Activated T-cell treated with anti-CD3 and anti-CD28 coated beads, Interleukin-2, amount 50 U/mL, for 24 hours (primary cell): ENCODE measurements at places on chromosomes 11 and 22.

DNA sequence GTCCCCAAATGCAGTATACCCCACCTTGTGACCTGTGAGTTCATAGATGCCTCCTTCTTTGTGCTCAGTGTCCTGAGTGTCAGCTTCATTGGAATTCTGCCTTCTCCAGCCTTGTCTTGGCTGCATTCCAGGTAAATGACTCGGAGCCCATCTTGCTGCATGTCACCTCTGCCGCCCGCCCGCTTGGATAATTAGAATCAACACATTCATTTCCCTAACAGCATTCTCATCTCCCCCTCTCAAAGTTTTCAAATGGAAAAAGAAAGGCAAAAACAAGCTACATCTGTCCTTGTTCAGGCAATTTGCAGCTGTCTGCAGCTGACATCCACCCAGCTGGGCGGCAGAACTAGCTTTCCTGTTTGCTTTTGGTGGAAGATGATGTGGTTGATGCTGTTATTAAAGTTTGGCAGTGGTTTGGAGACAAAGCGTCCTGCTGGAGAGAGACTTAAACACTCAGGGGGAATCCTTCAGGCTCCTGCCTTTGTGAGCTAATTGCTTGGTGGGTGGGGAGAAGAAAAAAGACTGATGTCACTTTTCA lies 198.8 kb upstream of the SEZ6L start:
- DNase-seq: no peak

GRCh38 chr11:120228794-120229384 lies 11.1 kb upstream of the POU2F3 start:
- no peak for DNase-seq

DNA sequence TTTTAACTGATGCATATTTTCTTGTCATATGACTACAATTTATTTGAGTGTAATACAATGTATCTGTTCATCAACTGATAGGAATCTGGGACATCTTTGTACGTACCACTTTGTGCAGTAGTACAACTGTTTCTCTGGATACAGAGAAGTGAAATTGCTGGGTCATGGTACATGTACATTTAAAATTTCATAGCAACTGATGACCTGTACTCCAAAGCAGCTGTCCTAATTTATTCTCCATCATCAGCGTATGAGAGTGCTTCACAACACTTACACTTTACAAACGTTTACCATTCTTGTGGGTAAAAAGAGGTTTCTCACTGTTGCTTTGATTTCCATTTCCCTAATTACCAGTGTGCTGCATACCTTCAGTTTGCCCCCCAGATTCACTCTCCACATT lies 552.8 kb upstream of the CADM1 start:
- DNase-seq: no peak

GRCh38 chr11:117597071-117597470 lies 199.9 kb downstream of the DSCAML1 start:
- peak; percentile 50 for DNase-seq

DNA sequence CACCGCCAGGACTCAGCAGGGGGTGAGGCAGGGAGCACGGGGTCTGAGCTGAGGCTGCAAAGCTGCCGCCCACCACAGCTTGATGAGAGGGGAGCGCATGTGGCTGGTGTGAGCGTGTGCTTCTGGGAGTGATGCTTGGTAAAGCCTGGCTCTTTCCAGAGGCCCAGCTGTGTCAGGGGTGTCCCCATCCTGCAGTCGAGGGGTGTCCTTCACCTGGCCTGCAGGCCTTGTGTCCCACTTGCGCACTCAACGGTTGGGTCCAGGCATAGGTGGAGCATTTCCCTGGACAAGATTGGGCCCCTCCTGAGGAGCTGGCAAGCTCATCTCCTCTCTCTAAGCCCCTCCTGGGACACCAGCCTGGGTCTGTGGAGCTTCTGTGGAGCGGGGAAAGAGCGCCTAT lies 273.9 kb downstream of the TBC1D22A start:
- no peak for DNase-seq

DNA sequence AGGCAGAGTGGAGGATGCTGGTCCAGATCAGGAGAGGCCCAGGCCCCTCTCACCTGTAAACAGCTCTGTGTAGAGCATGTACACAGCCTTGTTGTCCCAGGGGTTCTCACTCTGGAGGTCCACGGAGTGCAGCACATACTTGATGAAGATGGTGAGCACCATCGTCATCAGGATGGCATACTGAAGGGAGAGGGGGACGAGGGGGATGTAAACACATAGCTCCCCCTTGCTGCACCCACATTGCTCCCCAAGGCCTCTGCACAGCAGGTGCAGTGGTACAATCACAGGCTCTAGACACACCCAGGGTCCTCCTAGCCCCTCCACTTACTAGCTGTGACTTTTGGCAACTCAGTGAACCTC lies 2.9 kb downstream of the SYVN1 start:
- DNase-seq: no peak

DNA sequence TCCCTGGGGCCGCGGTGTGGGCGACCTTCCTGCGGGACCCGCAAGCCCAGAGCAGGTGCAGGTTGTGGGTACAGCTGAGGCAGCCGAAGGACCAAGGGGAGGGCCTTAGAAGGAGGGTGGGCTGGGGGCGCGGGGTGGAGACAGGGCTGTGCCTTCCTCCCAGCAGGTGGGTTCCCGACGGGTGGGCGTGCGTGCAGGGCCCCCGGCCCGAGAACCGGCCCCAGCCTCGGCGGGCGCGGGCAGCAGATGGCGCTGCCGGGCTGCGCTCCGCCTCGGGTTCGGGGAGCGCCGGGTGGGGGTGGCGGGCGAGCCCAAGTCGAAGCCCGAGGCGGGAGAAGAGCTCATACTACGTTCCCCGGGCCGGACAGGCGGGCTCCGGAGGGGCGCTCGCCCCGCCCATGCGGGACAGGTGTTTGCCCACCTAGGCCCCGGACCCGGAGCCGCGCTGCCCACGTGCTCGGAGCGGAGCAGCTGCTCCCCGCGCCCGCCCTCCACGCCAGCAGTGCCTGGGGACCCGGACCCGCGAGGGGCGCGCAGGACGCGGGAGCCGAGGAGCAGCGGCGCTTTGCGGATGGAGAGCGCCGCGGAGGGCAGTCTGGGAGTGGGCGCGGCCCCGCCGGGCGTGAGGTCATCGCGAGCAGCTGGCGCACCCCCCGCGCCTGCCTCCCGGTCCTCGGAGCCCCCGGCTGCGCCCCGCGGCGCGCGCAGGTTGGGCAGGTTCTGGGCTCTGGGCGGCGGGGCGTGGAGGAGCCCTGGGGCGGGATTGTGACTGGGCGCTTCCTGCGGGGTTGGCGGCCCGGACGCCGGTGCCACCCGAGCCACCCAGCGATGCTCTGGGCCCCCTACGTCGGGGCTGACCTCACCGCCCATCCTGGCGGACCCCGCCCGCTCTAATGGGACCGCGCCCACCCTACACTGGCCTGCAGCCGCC lies 25.3 kb downstream of the DUSP8 start:
- peak; percentile 71 for DNase-seq

DNA sequence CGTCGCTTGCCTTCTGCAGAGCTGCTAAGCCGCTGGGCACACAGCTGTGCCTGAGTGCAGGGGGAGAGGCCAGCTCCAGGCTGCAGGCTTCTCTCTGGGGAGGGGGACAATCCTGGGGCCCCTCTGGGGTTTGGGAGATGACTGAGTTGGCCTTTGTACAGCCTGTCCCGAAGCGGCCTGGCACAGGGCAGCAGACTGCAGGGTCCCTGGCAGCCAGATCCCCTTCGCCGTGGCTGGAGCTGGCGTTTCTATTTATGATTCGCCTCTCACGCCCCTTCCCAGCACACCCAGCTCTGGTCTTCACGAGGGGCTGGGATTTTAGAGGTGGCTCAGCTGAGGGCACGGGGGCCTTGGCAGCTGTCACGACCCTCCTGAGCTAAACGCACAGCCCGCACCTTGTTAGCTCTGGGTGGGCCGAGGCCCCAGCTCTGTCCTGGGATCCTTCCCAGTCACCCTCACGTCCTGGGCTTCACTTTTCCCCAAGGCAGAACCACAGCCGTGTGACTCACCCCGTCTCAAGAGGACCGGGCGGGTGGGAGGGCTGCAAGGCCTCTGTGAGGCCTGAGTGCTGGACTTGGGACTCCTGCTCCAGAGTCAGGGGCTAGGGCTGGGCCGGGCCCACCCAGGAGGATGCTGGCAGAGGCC lies 18.4 kb downstream of the OSBPL5 start:
- DNase-seq: no peak

GRCh38 chr22:35792506-35792905 lies 74.8 kb downstream of the APOL5 start:
- no peak for DNase-seq

DNA sequence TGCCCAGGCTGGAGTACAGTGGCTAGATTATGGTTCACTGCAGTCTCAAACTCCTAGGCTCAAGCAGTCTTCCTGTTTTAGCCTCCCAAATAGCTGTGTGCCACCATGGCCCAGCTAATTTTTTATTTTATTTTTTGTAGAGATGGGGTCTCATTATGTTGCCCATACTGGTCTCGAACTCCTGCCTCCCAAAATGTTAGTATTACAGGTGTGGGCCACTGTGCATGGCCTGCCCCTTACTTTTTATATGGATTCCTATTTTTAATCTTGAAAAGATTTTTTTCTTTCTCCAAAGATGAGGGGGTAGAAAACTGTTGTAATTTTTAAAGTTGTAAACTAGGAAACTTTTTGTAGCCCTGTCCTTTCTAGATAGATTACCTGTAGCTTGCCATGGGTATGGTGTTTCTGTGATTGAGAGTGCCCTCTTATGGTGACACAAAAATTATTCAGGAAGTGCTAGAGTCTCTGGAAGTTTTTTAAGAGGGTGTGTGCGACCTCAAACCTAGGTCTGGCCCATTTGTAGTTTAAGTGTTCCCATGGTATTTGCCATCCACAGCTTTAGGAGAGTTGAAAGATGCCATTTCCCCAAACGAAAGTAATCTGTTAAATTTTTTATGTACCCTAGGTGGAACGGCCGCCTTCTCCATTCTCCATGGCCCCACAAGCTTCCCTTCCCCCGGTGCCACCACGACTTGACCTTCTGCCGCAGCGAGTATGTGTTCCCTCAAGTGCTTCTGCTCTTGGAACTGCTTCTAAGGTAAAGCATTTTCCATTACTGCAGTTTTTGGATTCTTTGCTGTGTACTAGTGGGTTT lies 32.4 kb downstream of the MCAM start:
- no peak for DNase-seq

- no peak for DNase-seq
These were observed 23.8 kb downstream of the CSNK2A3 start for GRCh38 chr11:11329062-11329806.

GRCh38 chr11:67456068-67456705 lies 1.0 kb downstream of the CABP4 start:
- DNase-seq: no peak

GRCh38 chr22:47176026-47176389 lies 413.6 kb downstream of the TBC1D22A start:
- no peak for DNase-seq

GRCh38 chr11:123829745-123830144 lies 23.6 kb upstream of the OR6M1 start:
- no peak for DNase-seq

- DNase-seq: no peak
These were observed 73.0 kb downstream of the CYB5R2 start for GRCh38 chr11:7600205-7600775.

DNA sequence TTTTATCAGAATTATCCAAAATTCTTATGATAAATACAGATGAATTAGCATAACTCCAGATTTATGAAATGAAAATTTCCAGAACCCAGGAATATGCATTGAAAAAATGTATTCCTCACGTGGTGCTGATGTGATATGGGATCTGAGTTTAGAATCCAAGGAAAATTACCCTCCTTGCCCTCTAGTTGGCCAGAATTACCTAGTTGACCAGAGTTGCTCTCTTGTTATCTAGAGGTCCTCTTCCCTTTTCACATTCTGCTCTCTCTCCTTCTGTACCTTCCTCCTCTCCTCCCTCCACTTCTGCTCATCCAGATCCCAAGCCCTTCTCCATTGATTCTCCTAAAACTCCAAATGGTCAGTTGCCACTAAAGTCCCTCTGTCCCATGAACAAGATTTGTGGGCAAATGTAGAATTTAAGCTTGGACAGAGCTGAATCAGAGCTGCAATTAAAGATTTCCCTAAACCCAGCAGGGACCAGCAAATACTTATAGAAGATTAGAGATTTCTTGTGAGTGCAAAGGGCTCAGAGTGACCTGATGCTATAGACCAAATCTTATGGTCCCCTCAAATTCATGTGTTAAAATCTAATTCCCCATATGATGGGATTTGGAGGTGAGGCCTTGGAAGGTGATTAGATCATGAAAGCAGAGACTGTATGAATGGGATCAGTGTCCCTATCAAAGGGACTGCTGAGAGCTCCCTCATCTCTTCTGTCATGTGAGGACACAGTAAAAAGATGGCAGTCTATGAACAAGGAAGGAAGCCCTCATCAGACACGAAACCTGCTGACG lies 103.2 kb upstream of the IGLL5 start:
- no peak for DNase-seq

- DNase-seq: no peak
These were observed 2.5 kb downstream of the TALDO1 start for GRCh38 chr11:749731-750130.

DNA sequence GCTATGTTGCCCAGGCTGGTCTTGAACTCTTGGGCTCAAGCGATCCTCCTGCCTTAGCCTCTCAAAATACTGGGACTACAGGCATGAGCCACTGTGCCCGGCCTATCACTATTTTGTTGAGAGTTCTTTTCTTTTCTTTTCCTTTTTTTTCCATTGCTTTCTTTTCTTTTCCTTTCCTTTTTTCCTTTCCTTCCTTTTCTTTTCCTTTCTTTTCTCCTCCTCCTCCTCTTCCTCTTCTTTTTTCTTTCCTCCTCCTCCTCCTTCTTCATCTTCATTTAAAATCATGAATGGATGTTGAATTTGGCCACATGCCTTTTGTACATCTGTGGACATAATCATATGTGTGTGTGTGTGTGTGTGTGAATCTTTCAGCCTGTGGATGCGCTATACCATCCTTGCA lies 25.7 kb upstream of the PRAME start:
- DNase-seq: no peak

DNA sequence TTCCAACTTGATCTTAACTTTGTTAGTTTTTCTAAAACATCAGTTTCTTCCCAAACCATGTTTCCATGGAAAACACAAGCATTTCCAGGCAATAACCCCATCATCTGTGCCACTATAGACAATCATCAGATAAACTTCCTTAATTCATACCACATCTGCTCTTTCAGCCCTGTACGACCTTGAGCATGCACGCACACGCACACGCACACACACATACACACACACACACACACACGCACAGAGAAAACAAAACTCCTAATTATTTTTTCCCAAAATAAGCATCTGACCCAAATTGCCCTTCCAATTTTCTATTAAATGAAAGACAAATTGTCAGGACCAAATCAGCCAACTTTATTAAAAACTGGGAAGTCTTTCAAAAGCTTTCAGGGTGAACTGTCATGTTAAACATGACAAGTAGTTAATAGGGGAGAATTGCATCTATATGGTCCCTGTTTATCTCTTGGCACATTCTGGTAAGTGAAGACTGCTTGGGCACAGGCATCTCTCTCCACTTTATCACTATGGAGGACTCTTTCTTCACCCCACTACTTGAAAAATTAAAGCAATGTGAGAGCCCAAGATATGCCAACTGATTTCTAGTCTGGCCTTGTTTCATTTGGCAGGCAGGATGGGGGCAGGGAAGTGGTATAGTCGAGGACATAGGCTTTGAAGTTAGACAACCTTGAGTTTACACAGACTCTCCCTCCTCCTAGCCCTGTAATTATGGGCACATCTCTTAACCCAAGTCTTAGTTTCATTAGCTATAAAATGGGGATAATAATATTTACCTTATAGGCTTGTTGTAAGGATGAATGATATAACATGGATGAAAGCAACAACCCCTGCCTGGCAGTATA lies 15.1 kb downstream of the ADM start:
- no peak for DNase-seq
